ENCODE measurements at places on chromosomes 5 and 9.

- no peak for DNase-seq
Observed at GRCh38 chr5:149341876-149342275, 3.4 kb upstream of the GRPEL2 start.

DNA sequence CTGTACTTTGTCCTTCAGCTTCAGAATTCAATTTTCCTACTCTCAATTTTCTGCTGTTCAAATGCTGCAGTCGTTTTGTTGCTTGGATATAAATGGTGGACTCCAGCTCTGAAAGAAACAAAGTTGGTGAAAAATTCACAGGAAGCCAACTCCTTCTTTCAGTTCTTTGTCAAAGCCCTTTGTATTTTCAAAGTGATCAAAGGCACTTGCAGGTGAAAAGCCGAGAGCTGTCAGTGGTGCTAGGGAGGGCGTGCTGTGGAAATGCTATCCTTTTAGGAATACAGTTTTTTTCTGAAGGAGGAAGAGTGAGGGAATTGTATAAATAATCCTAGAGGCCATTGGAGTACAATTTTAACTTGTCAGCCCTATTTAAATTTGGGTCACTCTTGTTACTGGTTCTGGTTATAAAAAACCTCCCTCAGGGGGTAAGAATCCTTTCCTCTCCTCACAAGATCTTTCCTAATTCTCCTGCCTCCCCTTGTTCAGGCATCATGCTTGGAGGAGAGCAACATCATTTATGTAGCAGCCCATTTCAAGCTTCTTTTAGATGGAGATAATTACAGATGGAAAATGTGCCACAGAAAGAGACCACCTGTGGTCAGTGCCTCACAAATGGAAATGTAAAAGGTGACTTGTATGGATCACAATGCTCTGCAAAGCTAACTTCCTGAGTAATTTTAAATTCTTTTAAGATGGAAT is 62.5 kb upstream of the GHR start:
- DNase-seq: no peak

DNA sequence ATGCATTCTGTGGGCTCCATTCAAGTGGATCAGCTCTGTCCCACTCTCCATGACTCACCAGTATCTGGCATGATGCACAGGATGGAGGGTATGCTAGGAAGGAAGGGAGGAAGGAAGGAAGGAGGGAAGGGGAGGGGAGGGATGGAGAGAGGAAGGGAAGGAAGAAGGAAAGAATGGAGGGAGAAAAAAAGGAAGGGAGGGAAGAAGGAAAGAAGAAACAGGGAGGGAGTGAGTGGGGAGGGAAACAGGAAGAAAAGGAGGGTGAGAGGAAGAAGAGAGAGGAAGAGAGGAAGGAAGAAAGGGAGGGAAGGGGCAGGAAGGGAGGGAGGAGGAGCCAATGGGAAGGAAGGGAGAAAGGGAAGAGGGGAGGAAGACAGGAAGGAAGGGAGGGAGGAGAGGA is 5.3 kb upstream of the BARHL1 start:
- DNase-seq: no peak

DNA sequence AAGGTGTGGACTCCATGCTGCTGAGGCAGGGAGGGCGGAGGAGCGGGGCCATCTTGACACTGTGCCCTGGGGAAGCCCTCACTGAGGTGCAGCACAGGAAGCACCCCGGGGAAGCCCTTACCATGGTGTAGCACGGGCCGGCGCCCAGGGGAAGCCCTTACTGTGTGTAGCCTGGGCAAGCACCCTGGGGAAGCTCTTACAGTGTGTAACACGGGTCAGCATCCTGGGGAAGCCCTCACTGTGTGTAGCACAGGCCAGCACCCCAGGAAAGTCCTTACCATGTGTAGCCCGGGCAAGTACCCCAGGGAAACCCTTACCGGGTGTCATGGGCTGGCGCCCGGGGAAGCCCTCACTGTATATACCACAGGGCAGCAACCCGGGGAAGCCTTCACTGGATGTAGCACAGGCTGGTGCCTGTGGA is 62.6 kb upstream of the ZNF354B start:
- DNase-seq: no peak

DNA sequence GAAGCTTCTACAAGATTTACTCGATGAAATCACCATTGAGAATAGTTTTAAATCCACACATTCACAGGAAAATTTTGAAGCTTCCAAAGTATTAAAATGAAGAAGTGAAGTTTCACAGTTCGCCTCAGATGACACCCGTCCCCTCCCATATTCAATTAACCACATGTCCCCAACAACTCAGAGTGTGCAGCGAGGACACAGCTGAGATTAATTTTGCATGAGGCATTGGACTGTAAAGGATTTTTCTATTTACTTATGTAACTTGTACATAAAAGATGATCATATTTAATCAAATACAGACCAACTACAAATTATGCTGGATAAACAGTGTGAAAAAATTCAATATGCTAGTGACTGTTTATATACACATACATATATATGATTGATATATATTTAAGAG is 84.7 kb upstream of the OLFM1 start:
- no peak for DNase-seq

- DNase-seq: no peak
Observed at GRCh38 chr5:120017513-120017912, 388.2 kb downstream of the FAM170A start.

GRCh38 chr5:22852807-22853660 is at the start of gene CDH12:
CDH12 (minus strand) TSS chr5:22853344.
- no peak for DNase-seq
